ENCODE measurements at places on chromosomes 11 and 22. TPM values are rescaled to one million over a fixed set of nuclear protein-coding genes. Genes with fewer than 3 reads are reported as not detected.

- DNase-seq: no peak
Observed at GRCh38 chr22:26127126-26127525, 42.1 kb upstream of the SEZ6L start.

GRCh38 chr11:47271328-47271727 is 1.4 kb downstream of the MADD start:
- DNase-seq: no peak

DNA sequence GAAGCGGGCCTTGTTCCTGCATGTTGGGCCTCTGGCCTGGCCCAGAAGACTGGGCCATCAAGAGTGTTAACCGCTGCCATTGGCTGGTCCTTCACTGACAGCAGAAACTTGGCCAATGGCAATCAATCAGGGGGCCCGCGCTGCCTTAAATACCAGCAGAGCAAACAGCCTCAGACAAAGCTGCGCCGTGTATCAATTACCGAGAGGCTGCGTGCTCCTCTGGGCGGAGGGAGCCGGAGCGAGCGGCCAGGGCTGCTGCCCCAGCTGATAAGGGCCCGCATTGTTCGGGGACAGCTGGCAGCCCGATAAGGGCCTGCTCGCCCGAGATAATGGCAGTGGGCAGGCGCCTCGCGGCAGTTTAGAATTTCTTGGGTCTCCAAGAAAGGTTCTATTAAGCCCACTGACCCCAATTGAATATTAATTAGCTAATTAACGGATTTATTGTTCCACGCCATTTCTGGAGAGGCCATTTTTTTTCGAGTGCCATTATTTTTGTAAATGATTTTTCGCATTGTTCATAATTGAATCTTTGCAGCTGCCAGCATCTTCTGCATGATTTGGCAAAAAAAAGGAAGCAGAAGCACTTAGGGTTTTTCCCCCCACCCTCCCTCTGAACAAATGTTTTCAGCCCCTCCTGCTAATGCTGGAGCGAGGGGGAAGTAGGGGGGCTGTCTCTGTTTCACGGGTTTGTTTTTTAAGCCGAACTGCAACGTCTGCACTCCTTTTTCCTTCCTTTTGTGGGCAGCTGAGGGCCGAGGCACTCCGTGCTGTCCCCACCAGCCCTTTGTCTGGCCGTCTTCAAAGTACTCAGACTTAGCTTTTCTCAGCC is 37.6 kb upstream of the RIC3 start:
- no peak for DNase-seq

GRCh38 chr22:35308480-35309021 is 8.9 kb downstream of the TOM1 start:
- no peak for DNase-seq

DNA sequence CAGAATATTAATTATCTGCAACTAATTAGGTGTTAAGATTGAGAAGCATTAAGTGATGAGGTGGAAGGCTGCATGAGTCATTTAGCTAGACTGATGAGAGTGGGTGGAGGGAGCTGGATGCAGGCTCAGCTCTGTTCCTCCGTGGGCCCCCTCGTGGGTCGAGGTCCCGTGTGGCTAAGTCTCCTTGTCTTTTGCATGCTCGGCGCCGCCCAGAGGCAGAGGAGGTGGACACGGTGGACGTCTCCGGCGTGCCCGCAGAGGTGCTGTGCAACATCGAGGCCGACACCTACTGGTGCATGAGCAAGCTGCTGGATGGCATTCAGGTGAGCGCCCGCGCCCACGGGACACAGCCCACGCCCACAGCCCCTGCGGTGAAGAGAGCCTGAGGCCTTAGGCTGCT is 211.6 kb downstream of the TBC1D22A start:
- no peak for DNase-seq

GRCh38 chr22:28841111-28841510 is 40.7 kb upstream of the XBP1 start:
- no peak for DNase-seq

- DNase-seq: no peak
Observed at GRCh38 chr11:113177671-113178070, 136.7 kb upstream of the TTC12 start.

DNA sequence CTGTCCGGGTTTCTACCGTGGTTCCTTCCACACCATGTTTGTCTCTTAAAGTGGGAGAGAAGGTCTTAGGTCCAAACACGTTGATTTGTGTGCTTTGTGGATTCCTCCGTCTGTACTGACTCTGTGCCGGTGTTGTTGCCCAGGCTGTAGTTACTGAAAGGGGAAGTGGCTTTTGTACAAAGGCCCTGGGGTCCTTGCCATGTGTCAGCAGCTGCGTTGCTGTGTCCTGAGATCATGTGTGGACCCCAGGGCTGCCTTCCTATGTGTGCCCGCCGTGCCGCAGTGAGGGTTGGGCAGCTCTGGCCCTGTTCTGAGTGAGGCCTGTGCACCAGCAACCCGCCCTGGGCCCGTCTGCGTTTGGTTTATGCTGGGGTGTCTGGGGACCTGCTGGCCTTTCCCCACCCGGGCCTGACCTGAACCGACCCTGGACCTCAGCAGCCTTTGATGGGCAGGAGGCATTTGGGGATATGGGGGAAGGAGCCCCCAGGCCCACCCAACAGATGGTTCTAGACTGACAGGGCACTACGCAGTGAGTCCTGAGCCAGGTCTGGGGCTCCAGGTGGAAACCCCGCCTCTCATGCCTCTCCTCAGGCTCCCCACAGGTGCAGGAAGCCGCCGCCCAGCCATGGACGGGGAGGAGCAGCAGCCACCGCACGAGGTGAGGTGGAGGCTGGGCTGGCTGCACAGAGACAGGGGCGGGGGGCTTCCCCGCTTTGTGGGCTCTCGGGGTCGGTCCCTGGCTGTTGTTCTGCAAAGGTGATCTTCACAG is 6.9 kb downstream of the TRABD start:
- DNase-seq: no peak

DNA sequence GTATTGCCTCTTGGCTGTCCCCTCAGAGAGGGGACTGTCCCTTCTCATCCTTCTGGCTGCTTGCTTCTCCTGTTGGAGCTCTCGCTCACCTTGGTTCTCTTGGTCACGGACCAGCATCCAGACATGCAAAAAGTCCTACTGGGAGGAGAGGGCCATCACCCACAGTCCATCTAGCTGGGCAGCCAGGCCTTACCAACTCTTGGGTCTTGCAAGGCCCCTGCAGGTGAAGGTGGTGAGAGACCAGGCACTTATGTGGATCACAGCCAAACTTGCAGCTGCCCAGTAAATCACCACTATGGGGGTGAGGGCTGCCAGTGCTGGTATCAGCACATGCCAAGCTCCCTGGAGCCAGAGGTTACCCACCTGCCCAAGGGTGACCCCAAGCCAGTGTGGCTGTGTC is 36.3 kb downstream of the KCNQ1OT1 start:
- no peak for DNase-seq

DNA sequence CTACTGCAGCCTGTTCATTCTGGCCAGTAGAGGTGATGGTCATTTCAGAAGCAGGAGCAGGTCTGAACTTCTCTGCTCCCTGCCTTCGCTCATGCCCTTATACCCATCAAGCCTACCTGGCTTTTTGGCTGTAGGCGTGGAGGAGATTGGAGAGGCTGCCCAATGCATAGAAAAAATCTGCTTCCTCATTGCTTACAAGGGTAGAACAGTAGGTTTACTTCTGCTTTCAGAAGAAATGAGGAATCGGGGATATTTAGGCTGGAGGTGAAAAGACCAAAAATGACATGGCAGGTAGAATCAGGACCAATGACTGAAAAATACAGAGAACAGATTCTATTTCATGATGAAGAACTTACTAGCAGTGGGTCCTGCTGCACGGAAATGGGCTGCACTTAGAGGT is 72.9 kb upstream of the YWHAH start:
- no peak for DNase-seq

DNA sequence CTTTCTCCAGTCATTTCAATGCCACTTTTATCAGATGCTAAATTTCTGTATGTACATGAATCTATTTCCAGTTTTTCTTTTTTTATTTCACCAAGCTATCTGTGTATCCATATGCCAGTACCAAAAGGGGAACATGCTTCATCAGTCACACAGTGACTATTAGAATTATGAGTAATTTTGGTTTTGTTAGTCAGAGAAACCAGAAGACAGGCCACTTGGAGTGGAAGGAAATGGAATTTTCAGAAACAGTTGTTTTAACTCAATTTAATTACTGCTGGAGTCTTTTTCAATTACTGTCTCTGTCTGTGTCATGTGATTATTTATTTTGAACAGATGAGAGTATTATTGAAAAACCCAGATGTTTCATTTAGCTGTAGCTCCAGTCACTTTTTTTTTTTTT is 84.6 kb upstream of the ANO3 start:
- peak; percentile 81 for DNase-seq

- no peak for DNase-seq
Observed at GRCh38 chr11:35079611-35080010, 59.4 kb upstream of the CD44 start.

DNA sequence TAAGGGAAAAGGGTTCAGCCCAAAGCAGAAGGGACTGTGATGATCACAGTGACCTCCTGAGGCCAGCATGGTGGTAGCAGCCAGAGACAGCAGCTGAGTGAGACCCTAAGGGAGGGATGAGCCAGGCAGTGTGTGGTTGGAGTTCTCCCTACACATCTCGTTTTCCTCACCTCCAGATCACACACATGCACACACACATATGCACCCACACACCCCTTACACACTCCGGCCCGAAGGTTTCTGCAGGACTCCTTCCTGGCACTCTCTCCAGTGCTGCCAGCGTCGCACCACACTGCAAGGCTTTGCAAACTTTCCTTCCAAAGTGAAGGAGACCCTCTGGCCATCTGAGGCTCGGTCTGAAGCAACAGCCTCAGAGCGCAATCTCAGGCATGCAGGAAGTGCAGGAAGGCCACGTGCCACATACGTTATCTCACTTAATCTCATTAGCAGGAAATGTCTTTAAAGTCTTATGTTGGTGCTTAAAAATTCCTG is 26.9 kb upstream of the TP53I11 start:
- peak; percentile 14 for DNase-seq

- DNase-seq: no peak
Observed at GRCh38 chr22:23537416-23537815, 42.7 kb downstream of the IGLL1 start.

GRCh38 chr11:20070459-20070858 is 89.8 kb downstream of the DBX1 start:
- DNase-seq: peak; percentile 74

- peak; percentile 99 for DNase-seq
Observed at GRCh38 chr11:32137263-32137662, 46.4 kb downstream of the RCN1 start.

DNA sequence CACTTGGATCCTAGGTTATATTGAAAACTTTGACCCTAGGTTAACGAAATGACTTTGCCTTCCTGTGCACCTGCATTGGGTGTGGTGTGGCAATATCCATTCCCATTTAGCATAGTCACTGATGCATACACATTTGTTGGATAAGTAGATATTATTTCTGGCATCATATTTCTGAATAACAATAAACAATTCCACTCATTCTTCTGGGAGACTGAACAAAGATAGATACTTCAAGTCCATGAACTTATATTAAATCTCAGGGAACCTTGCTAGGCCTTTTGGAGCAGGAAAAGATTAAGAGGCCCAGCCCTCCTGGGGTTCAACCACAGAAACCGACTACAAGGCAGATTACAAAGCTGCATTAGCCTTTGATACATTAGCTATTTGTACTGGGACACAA is 118.9 kb downstream of the MSANTD4 start:
- peak; percentile 30 for DNase-seq

DNA sequence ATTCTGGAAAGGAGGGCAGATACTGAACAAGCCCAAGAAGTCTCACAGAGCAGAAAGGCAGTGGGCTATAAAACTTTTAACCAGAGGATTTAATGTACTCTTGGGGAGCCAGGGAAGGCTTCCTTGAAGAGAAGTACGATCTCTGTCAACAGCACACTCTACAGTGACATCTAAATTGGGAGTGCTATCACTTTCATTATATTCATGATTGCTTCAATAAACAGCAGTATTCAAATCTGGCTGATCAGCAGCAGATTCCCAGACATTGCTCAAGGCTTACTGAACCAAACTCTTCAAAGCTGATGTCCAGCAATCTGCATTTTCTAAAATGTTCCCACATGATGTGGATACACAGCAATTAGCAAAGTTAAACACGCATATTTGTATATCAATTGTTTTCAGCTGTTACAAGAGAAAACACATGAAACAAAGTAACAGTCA is 44.2 kb downstream of the SYTL2 start:
- peak; percentile 44 for DNase-seq

GRCh38 chr11:130581646-130582045 is 133.2 kb downstream of the ADAMTS15 start:
- DNase-seq: peak; percentile 19

DNA sequence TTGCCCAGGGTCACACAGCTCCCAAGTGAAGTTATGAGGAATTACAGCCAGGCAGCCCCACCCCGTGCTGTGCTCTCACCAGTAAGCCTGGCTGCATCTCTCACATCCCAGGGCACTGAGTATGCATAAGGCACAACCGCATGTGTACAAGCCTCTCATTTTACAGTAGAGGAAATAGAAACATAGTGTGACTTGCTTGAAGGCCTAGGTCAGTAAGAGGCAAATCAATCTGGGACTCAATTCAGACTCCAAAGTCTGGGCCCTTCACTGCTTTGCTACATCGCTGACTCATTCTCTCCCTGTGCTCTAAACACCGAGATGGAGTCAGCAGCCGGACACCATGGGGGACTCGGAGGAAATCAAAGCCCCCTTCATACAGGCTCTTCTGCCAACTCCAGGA is 7.9 kb downstream of the ABTB2 start:
- peak; percentile 24 for DNase-seq

DNA sequence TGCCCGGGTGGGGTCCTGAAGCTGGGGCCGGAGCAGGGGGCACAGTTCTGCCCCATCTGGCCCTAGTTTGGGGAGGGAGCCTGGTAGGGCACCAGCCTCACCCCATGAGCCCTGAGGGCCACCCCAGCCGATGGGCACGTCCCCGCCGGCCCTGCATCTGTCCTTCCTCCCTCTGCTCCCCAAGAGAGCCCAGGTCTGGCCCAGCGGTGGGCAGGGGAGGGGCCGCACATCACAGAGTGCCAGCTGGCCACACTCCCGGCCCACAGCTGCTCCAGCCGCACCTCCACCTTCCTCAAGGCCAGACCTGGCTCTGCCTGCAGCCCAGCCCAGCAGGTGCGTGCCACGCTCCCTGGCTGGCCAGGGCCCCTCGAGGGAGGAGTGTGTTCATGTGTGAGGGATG is 21.6 kb downstream of the BRSK2 start:
- no peak for DNase-seq

GRCh38 chr11:69385832-69386427 is 92.0 kb downstream of the MYEOV start:
- no peak for DNase-seq

KCTD14 gene
- polyA plus RNA-seq: 1.3 TPM

RCOR2 gene
- polyA plus RNA-seq: 2.4 TPM

PYGM gene
- 0.46 TPM for polyA plus RNA-seq

CEP126 gene
- 0.83 TPM for polyA plus RNA-seq

DBX1 gene
- not detected for polyA plus RNA-seq

FAT3 gene
- polyA plus RNA-seq: 0.53 TPM

POGLUT3 gene
- 30.4 TPM for polyA plus RNA-seq

LMO1 gene
- polyA plus RNA-seq: not detected

HEPHL1 gene
- polyA plus RNA-seq: 0.02 TPM

KCNE3 gene
- polyA plus RNA-seq: 0.05 TPM

PATE4 gene
- polyA plus RNA-seq: not detected

FREY1 gene
- polyA plus RNA-seq: 0.21 TPM

MS4A3 gene
- not detected for polyA plus RNA-seq

TEX12 gene
- 0.12 TPM for polyA plus RNA-seq

TMEM151A gene
- polyA plus RNA-seq: 0.07 TPM

MIOX gene
- not detected for polyA plus RNA-seq

ANGPTL5 gene
- polyA plus RNA-seq: not detected

SAA1 gene
- polyA plus RNA-seq: not detected
